ENCODE measurements at places on chromosomes 13 and 19.

DNA sequence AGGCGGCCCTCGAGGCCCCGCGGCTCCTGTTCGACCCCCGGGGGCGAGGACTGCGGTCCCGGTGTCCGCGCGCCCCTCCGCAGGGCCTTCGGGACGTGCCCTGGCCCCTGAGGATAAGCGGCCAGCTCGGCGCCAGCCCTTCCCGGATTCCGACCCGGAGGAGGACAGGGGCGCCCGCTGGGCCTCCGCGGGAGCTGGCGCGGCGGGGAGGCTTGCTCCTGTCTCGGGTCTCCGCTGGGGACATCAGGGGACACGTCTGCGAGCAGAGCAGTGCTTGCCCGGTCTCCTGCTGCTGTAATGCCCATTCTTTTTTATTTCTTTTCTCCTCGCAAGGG, 829 bp downstream of the B3GLCT start:
- no peak for DNase-seq

DNA sequence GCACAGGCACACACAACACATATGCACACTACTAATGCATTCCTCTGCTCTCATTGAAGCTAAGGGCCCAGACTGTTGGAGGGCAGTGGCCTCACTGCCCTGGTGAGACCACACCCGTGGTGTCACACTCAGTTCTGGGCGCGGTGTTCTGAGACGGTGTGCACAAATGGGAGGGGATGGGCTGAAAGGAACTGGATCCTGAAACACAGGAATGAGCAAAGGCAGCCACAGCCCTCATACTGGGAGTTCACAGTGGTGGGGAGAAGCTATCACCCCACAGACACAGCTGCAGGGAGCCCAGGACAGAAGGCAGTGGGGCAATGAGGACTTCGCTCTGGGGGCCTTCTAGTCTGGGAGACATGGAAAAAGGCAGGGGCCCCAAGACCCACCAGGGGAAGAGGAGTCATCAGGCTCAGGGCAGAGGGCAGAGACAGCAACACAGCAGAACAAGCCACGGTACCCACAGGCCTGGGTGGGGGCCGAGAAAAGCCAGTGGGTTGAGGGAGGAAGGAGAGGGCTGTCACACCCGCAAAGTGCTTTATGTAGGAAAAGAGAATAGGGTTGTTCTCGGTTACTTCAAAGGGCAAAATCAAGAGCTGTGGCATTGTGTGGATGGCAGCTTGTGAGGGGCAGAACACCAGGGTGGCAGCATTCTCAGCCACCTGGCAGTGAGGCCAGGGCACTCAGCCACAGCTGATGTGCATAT, 75.4 kb upstream of the GPR183 start:
- DNase-seq: no peak

GRCh38 chr19:38170334-38170733, 53.7 kb downstream of the DPF1 start:
- no peak for DNase-seq

- DNase-seq: no peak
Measured at GRCh38 chr13:29159871-29160270, 339.7 kb downstream of the MTUS2 start.

DNA sequence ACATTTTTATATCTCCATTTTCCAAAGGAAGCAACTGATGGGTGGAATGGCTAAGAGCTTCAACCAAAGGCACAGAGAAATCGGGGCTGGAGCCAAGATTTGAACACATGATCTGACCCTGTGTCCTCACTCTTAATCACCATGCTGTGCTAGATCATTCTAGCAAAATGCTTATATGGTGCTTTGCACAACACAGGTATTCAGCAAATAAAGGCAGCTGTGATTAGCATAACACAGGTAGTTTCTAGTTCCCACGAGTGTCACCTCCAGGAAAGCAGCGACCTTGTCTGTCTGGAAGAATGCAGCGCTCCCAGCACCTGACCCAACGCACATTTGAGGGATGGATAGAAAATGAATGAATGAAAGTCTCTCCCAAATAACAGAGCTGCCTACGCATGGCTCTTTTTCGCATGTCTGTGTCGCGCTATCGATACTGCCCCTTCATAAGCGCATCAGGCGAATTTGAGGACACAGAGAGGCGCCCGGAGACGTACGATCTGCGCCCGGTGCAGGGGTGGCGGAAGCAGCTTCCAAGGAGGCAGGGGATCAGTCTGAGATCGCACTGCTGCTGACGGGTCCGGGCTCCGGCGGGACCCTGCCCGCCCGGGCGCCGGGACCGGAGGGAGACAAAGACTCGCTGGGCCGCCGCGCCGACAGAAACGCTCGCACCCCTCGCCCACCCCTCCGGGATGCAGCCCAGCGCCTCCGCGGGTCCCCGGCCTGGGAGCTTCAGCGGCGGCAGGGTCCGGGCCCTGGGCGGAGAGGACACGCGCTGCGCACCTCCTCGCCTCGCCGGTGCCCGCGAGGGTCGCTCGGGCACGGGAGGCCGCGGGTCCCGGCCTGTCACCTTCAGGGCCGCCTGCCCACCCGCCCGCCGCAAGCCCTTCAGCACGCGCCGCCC, 609 bp downstream of the EPS15L1 start:
- no peak for DNase-seq

DNA sequence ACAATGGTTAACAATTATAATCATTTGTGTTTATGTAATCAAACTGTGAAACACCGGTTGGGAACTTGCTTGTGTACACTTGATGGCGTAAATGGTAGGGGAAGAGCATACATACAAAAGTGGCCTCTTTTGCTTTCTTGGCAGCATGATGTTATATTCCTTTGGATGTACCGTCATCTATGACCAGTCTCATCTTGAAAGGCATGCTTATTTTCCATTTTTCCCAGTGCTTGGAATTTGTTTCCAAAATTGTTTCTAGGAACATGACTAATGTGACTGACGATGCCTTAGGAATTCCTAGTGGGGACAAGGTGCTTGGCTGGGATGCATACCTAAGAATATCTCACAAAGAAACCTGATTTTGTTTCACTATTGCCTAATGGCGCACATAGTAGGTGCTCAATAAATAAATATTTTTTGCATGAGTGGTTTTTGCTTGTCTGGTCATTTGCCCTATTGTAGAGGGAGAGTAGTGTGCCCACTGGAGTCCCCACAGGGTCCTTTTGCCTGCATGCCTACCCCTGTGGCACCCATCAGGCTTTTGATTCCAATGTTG, 45.5 kb downstream of the SAE1 start:
- DNase-seq: no peak

GRCh38 chr13:77696879-77697216, 639 bp upstream of the SLAIN1 start:
- DNase-seq: no peak

- DNase-seq: no peak
Measured at GRCh38 chr19:32289566-32290210, 55.7 kb upstream of the ZNF507 start.

- DNase-seq: no peak
Measured at GRCh38 chr13:111187960-111188541, 72.9 kb downstream of the ARHGEF7 start.

DNA sequence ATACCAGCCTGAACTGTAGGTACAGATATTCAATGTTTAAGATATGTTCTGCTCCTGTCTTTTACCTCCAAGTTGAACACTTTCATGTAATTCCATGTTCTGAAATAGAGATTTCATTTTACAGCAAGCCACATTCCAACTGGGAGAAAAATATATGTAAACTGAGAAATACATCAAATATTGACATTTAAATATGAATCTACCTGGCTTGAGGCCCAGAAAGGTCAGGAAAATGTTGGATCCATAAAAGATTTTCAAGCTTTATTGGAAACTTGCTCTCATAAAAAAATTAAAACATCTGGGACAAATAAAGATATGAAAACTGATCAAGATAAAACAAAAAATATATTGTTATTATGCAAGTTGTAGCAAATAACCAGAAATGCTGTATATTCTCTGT, 1078.7 kb upstream of the ATXN8OS start:
- no peak for DNase-seq
